ENCODE measurements at places on chromosomes 7 and 10. TPM values are rescaled to one million over a fixed set of nuclear protein-coding genes. Genes with fewer than 3 reads are reported as not detected.
A peak's percentile ranks its signal among the peaks of the same experiment; 100 is the strongest.

GRCh38 chr10:124350806-124351205 lies 67.9 kb downstream of the OAT start:
- no peak for DNase-seq

- peak; percentile 75 for DNase-seq
Measured at GRCh38 chr10:100775386-100775785, 30.0 kb downstream of the PAX2 start.

- no peak for DNase-seq
Measured at GRCh38 chr7:11506417-11506816, 325.6 kb downstream of the THSD7A start.

GRCh38 chr10:71708301-71708703 lies 11.3 kb downstream of the C10orf105 start:
- peak; percentile 96 for DNase-seq

GRCh38 chr7:120169996-120170783 lies 102.8 kb upstream of the KCND2 start:
- DNase-seq = no peak

The CALCR gene
- total RNA-seq = not detected

All from osteoblast (primary cell).